ENCODE measurements at places on chromosomes 16 and 17.

- DNase-seq: no peak
Measured at GRCh38 chr16:86992587-86992986, 324.6 kb downstream of the C16orf95 start.

- no peak for DNase-seq
Measured at GRCh38 chr16:83542491-83542890, 265.3 kb upstream of the HSBP1 start.

DNA sequence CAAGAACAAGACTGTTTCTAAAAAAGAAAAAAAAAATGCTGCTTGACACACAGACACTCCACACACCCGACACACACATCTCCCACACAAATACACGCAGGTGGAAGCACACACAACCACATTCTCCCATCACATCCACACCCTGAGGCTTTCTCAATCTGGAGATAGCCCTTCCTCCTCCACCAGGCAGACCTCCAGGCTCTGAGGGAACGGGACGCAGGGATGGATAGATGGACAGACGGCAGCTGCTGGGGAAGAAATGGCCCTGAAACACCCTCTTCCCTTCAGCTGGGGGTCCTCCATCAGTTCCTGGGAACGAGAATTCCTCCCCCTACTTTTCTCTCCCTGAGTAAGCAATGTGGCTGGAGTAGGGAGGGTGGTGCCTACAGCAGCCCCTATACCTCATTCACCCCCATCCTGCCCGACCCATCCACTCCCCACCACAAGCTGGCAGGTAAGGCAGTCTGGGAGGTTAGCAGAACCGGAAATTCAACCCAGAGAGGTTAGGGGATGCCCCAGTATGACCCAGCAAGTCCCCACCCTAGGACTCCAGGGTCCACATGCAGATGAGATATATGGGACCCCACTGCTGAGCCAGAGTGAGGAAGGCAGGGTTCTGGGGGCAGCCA is 4.1 kb upstream of the LITAFD start:
- DNase-seq: no peak

GRCh38 chr17:40909351-40909750 is 24.3 kb upstream of the KRT20 start:
- DNase-seq: no peak

DNA sequence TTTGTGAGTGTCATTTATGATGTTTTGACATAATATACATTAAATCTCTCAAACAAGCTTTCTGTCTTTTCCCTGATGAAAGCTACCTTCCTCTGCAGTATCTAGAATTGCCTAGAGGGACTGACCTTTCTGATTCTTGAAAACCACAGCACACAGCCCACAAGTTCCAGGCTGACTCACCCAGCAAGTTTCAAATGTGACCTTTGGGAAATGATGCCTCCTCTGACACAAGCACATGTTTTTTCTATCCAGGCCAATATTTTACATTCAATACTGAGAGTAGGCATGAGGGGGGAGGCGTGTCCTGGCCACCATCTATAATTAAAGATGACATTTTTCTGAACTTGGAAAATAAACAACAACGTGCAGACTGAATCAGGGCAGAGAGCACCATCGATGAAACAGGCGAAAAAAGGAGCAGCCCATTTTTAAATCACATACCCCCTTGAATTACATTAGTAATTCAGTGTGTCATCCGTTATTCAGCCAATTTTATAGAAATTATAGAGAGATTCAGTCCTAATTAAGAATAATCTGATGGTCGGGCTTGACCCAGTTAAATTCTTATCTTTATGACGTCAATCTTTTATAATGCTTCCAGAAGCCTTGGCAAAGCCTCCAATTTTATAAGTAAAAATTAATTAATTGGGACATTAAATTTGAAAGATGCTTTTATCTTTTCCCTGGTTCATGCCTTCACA is 292.6 kb upstream of the CDH11 start:
- no peak for DNase-seq

DNA sequence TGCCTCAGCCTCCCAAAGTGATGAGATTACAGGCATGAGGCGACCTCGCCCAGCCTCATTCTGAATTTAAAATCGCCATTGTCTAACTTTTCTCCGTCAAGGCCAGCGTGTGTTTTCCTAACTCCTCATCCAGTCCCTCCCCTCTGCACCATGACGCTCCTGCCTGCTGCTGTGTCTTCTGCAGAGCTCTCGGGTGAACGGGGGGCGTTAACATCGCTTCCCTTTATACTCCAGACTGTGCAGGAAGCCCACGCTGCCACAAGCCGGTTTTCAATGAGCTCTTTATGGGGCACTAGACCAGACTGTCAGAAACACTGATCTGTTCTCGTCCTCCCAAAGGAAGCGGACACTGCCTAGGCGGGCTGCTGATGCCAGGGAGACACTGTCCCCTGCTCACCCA is 13.2 kb downstream of the AANAT start:
- DNase-seq: no peak

GRCh38 chr17:2172077-2172851 is 117.4 kb downstream of the HIC1 start:
- no peak for DNase-seq

- no peak for DNase-seq
Measured at GRCh38 chr16:265711-266110, 10.0 kb downstream of the RGS11 start.

GRCh38 chr16:77944631-77945030 is 77.7 kb upstream of the CLEC3A start:
- DNase-seq: no peak

GRCh38 chr16:46929378-46930332 is 43.8 kb downstream of the DNAJA2 start:
- no peak for DNase-seq

- DNase-seq: no peak
Measured at GRCh38 chr16:48013491-48013901, 142.3 kb downstream of the ABCC12 start.

GRCh38 chr16:19228575-19228974 is 57.0 kb upstream of the CLEC19A start:
- DNase-seq: no peak

GRCh38 chr16:12435730-12436129 is 368.0 kb downstream of the CPPED1 start:
- no peak for DNase-seq

DNA sequence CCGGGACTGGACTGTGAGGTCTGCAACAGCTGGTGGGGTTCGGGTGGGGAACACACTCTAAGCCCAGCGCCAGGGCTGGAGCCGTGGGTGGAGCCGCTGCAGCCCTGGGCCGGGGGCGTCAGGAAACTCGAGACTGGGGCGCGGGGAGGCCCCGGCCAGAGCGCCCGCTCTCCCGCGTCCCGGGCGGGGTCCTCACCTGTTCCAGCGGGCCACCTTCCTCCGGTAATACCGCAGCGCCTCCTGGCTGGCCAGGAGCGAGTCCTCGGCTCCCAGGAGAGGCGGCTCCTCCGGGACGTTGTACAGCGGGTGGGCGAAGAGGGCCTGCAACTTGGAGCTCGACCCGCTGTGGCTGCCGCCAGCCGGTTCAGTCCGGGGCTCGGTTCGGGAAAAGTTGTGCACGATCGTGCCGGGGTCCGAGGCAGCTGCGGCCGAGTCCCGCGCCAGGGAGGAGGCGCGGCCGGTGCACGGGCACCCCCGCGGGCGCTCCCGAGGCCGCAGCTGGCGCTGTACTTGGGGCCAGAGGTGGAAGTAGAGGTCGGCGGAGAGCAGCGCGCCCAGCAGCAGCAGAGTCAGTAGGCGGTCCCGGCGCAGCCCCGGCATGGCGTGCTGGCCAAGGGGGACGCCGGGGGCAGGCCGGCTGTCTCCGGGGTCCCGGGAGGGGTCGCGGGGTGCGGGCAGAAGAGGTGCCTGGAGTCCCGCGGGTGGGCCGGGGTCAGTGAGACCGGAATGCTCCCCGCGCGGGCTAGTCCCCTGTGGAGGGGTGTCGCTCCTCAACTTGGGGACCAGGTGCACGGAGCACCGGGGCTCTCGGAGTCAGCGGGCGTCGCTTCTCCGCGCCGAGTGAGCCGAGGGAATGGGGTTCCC is 868 bp downstream of the FAM20A start:
- DNase-seq: no peak

DNA sequence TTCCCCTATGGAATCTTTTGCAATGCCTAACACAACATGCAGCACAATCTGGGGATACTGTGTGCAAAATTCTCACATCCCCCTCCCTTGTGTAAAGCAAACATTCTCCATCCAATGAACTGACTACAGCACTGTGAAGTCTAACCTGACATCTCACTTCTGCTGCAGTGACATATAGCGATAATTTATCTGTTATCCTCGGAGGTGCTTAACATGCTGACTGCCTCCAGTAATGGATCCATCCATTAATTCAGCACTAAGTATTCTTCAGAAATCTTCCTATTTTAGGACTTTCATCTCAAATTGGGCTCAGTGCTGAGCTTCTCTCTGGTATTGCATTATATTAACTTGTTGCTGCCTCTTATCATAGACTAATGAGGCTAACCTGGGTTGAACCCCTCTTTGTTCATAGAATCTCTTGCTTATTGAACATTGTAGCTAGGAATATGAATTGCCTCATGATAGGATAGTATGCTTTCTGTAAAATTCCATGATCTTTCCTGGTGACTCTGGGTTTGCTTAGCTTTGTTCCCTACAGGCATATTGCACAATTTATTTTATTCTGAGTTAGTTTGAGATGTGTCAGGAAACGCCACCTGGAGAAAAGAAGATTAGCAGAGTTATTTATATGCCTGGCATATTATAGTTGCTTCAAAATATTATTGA is 187.9 kb downstream of the CNTNAP4 start:
- DNase-seq: no peak

DNA sequence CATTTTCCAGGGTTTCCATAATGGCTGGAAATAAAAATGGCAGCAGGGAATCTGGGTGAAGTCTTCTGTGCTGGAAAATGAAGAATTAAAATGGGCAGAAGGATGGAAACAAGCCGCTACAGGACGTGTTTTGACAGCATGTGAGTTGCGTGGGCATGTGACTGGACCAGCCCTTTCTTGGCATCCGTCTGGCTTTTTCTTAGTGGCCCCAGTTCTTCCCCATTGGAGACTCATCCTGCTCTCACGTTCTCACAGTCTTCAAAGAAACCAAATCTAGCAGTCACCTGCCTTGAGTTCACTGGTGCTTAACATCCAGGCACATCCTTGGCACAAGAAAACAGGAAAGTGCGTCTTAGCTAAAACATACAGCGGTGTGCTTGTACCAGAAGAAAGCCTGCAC is 180.2 kb upstream of the CACNG5 start:
- DNase-seq: no peak

- no peak for DNase-seq
Measured at GRCh38 chr16:66605177-66605978, 874 bp downstream of the CMTM3 start.

- no peak for DNase-seq
Measured at GRCh38 chr17:1431631-1432104, 24.4 kb downstream of the CRK start.

GRCh38 chr17:20171741-20172365 is 162.7 kb downstream of the SPECC1 start:
- no peak for DNase-seq

DNA sequence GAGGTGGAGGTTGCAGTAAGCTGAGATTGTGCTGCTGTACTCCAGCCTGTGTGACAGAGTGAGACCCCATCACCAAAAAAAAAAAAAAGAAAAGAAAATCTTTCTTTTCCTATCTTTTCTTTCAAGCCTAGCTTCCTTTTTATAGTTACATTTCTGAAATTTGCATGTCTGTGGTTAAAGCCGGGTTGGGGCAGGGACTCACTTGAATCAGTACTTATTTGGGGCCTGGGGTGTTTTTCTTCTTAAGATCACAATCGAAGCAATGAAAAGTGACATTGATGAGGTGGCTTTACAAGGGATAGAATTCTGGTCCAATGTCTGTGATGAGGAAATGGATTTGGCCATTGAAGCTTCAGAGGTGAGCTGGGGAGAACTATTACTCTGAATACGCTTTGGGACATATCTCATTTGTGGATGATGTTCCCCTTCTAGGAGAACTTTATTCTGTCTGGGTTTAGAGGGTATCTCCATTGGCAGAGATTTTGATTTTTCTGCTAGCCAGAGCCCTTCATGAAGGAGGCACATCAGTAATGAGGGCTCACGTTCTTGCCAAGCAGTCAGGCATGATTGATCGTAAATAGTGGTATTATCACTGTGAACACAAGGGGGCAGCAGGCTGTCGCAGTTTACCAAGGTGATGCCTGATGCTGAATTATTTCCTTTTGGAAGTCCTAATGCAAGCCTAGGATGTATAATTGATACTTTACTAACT is 14.3 kb downstream of the KPNB1 start:
- peak; percentile 38 for DNase-seq

DNA sequence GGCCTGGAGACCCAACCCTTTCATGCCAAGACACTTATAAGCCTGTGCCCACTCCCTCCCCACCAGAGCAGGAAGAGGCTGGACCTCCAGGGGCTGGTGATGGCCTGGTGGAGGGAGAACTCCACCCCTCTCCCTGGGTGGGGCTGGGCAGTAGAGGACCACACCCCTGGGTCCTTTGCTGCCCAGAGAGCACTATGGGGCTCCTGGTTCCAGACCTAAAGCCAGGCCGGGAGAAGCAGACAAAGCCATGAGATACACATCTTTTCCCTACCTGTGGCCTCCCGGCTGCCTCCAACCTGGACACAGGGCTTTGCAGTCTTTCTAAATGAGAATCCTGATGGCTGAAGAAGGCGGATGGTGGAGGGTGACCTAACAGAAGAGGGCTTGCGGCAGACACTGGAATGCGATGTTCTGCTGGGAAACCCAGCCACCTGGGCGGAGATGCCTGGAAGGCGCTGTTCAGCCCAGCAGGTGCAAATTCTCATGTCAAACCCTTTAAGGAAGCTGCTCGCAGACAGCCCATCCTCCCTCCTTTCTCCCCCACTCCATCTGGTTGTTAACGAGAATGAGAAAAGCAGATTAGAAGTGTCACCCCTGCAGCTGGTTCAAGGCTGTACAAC is 43.9 kb upstream of the KIFC3 start:
- no peak for DNase-seq

DNA sequence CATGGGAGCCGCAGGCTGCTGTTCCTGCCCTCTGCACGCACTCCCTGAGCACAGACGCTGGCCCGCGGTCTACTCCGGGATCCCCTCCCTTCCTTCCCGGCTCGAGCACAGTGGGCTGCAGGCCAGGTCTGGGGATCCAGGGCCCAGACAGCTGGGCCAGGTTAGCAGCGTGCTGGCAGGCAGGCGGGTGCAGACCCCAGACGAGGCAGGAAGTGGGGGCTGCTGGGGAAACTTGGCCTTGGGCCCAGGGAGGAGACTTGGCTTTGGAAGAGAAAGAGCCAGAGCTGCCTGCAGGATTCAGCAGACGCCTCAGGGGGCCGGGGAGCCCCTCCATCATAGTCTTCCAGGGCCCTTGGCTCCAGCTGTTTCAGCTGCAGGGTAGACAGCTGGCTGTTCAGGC is 30.2 kb upstream of the ABCC3 start:
- DNase-seq: no peak

- no peak for DNase-seq
Measured at GRCh38 chr17:419073-419735, 66.6 kb upstream of the RPH3AL start.

- no peak for DNase-seq
Measured at GRCh38 chr17:78537217-78537860, 39.9 kb downstream of the DNAH17 start.

GRCh38 chr16:64206862-64207261 is 915.0 kb downstream of the CDH11 start:
- no peak for DNase-seq

GRCh38 chr16:54430491-54431030 is 144.0 kb upstream of the IRX3 start:
- no peak for DNase-seq
